ENCODE measurements at places on chromosomes 1 and 21.

DNA sequence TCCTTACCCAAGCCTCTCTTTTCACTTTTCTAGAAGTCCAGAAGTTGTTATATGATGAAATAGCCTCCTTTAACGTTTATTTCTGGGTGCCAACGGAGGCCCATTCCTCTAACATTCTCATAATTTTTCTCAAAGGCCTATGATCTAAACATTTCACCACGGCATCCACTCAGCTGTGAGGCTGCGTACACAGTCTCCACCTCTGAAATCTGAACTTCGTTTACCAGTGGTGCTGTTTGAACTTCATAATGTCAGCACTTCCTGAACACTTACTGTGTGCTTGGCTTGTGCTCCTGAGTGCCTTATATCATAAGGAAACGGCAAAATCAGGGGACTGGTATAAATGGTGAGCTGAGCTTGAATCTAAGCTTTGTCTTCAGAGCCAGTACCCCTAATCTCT, 12.0 kb upstream of the RBP7 start:
- DNase-seq: no peak

DNA sequence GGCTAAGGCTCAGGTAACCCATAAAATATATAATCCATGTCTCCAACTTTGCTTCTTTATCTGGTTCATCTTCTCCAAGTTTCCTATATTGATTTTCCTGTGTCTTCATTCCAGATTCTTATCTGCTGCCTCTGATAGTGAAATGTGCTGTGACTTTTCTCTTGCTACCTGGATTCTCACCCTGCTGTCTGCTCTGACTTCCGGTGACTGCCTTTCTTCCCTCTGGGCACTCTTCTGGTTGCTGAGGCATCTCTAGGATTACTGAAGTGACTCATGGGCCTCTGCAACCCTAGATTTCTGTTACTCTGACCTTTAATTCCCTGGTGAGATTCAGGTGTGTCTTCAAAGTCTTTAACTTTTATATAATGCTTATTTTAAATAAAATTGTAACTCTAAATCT, 46.9 kb downstream of the GIPC2 start:
- DNase-seq: no peak

GRCh38 chr1:210527091-210527490, 198.4 kb downstream of the HHAT start:
- DNase-seq: no peak

GRCh38 chr1:182453631-182454030, 3.7 kb downstream of the RGSL1 start:
- DNase-seq: no peak

DNA sequence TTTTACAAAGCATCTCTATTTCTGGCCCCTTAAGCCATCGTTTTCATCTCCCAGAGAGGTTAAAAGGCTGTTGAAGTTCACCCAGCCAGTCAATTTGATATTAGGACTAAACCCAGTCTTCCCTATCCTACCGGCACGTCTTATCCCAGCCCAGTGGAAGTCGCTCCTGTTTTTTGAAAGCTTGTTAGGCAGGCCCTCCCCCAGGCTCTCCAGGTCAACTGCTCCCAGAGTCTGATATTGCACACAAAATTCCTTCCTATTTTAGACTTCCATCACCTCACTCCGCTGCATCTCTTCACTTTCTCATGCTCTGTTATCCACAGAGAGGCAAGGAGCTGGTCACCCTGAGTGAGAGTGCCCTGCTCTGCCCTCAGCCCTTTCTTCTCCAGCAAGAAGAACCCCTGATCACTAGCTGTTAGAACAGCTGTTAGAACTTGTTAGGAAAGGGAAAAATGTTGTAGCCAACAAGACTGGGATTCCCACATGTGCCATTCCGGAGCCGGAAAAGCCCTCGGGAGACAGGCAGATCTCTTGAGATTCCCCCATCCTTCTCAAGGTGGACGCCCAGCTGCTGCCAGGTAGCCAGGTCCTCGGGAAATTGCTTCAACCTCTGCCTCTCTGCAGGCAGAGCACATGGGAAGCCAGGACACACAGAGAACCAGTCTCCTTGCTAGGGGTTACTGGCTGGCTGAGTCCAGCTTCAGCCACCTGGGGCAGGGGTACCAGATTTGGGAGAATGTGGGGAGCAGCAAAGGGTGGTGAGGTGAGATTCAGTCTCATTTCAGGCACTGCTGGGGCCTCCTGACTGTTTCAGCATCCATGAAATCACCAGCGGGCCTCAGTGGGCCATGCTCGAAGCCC, 25.7 kb downstream of the PLXNA2 start:
- peak; percentile 36 for DNase-seq

DNA sequence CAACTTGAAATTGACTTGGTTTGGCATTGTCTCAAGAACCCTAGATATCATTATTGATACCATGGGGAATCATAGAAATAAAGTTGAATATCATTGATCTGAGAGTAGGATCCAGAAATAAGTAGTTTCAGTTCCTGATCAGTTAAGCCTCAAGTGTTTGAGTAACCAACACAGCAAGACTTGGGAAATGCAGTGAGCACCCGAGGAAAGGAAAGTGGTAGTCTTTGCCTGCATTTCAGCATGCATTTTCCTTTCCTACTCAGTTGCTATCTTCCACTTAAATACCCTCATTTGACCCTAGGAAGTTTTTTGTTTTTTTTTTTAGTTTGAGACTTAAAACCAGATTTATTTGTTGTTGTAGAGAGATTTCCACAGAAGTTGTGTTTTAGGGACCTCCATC, 18.9 kb downstream of the CLEC20A start:
- no peak for DNase-seq

- no peak for DNase-seq
Measured at GRCh38 chr1:110494522-110495406, 24.2 kb downstream of the KCNA10 start.

DNA sequence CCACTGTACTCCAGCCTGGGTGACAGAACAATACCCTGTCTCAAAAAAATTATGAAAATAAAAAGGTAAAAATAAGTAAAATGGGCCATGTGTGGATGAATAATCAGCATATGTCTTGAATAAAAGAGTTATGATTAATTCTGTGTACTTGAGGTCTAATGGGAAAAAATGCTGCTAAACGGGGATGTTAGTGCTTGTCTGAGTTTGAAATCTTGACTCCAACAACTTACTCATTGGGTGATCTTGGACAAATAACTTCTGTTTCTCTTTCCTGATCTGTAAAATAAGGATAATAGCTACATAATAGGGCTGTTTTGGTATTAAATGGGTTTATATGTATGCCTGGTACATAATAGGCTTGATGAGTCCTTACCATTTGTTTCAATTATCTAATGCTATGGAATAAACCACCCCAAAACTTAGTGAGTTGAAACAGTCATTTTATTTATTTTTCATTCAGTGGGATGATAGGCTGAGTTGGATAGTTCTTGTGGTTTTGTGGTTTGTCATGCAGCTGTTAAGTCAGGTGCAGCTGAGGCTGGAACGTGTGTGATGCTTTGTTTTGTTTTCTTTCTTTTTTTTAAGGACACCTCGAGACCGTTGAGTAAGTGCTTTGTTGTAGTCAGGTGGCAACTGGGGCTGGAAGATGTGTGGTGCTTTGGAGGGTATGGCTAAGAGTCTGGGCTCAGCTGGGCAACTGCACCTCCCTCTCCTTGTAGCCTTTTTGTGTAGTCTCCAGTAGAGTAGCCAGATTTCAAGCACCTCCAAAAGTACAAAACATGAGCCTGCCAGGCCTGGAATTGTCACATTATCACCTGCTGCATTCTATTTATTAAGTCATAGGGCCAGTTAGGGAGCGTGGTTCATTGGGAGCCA, 4.9 kb downstream of the MDM4 start:
- no peak for DNase-seq

GRCh38 chr1:12454406-12455391, 163.3 kb downstream of the DHRS3 start:
- peak; percentile 42 for DNase-seq
